RPMI7951 (cell line): ENCODE measurements at places on chromosomes 11 and 22.
A peak's percentile ranks its signal among the peaks of the same experiment; 100 is the strongest.

DNA sequence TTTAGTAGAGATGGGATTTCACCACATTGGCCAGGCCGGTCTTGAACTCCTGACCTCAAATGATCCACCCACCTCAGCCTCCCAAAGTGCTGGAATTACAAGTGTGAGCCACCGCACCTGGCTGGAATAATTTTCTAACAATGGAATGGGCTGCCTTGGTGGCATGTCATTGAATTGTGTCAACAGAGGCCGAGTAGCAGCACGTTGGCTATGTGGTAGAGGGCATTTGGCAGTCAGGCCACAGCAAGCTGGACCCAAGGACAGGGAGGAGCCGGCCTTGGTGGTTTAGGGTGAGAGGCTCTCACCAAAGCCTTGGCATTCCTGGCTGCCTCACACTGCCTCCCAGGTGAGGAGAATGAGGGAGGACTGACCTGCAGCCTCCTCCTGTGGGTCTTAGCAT, 4.1 kb upstream of the NIPSNAP1 start:
- DNase-seq, result no peak

GRCh38 chr11:76830639-76831327, 29.9 kb upstream of the ACER3 start:
- peak; percentile 68 for DNase-seq

- no peak for DNase-seq
Observed at GRCh38 chr11:115552151-115552772, 48.0 kb upstream of the CADM1 start.

DNA sequence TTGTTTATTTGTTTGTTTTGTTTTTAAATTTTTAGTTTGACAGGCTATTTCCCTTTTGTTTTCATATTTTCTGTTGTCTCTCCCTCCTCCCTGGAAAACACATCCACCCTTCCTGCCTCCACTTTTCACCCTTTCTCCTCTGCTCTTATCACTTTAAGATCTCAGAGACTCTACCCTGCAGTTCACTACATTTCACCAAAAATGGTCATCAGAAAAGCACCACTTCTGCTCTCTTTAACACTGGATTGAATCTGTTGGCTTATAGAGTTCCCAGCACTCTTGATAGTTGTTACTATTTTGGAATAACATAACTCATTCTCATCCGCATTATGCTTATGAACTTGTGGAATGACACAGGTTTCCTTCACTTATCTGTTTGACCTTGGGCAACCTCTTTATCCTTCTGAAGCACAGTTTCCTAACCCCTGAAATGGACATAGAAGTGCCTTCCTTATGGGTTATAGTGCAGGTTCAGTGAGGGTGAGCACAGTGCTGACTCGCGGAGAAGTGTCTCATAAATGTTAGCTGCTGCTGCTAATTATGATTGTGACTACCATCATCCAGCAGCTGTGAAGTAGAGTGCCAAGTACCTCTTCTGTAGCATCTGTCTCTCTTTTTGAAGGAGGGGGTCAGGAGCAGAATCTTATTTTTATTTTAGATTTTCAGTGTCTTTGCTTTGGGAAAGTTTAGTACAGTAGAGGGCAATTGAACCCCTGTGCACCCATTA, 15.0 kb downstream of the TEAD1 start:
- no peak for DNase-seq

- DNase-seq, result peak; percentile 2
Observed at GRCh38 chr11:97454988-97455387, 1065.2 kb downstream of the JRKL start.

DNA sequence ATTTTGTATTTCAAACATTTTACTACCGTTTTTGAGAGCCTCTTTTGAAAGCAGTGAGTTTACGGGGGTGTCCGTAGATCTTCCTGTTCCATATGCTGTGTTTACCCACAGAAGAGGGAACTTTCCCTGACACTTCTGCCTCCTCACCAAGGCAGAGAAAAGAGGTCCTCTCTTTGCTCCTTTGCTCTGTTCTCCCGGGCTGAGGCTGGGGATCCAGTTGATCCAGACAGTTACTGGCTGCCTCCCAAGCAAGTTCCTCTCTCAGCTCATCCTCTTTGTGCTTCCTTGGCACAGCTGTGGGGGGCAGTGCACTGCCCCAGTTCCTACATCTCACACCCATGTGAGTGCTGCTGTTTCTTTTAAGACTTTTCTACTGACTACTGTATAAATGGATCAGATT, 813.7 kb downstream of the NTM start:
- no peak for DNase-seq

GRCh38 chr22:39997939-39998726, 3.4 kb downstream of the FAM83F start:
- DNase-seq, result peak; percentile 90
